ENCODE measurements at places on chromosomes 7 and 10. TPM values are rescaled to one million over a fixed set of nuclear protein-coding genes. Genes with fewer than 3 reads are reported as not detected.

The OR2A1 gene
- not detected for total RNA-seq

The SRGN gene
- total RNA-seq: 279 TPM

- DNase-seq: no peak
Measured at GRCh38 chr7:117901089-117901797, 28.0 kb upstream of the CTTNBP2 start.

DNA sequence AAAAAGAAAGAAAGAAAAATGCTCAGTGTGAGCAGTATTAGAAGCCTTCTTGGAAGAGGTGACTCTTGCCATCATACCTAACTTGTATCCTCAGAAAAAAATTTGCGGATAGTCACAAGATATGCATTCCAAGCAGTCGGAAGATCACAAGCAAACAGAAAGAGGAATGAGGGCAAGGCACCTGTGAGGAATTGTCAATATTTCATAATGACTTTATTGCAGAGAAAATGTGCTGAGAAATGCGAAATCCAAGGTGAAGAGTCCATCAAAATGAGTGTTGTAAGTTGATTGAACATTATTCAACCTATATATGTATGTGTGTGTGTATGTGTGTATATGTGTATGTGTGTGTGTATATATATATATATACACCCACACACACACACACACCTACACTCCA, 1624.7 kb upstream of the LRRTM3 start:
- no peak for DNase-seq

- no peak for DNase-seq
Measured at GRCh38 chr7:142181211-142181610, 69.7 kb downstream of the MGAM2 start.

Data from activated CD8-positive, alpha-beta T cell treated with anti-CD3 and anti-CD28 coated beads for 36 hours (primary cell).